Stomach (tissue), 19 donors: ENCODE measurements at places on chromosomes 4 and X. TPM values are rescaled to one million over a fixed set of nuclear protein-coding genes. Genes with fewer than 3 reads are reported as not detected.

- no peak overlapping the region for H3K4me3 ChIP-seq
- no peak overlapping the region for H3K27ac ChIP-seq
- H3K27me3 ChIP-seq, result no peaks in the 10 kb centered on the region
These were observed 294.4 kb downstream of the GPAT3 start for GRCh38 chr4:83830138-83830888.

- H3K36me3 ChIP-seq, result no peaks in the 10 kb centered on the region
- peak; percentile 66 for DNase-seq
- H3K27me3 ChIP-seq, result no peaks in the 10 kb centered on the region
- H3K4me1 ChIP-seq, result no peaks in the 10 kb centered on the region
- H3K27ac ChIP-seq, result no peak overlapping the region
These were observed 245.2 kb upstream of the TET2 start for GRCh38 chr4:104901438-104901837.

DNA sequence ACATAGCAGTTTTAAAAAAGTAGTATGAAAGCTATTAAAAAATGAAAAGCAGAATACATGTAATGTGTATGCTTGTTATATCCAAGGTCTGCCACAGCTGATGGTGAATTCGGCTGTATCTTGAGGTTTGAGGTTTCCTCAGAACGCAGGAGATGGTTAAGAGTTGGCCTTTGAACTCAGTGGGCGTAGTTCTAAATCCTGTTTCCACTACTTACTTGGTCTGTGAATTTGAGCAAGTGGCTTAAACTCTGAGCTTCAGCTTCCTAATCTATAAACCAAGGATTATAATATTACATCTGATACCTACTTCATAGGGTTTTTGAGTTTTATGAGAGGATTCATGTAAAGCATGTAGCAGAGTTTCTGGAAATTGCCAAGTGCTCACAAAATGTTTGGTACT lies 125.2 kb downstream of the STIM2 start:
- no peak for DNase-seq
- H3K36me3 ChIP-seq, result no peaks in the 10 kb centered on the region
- no peaks in the 10 kb centered on the region for H3K27me3 ChIP-seq
- H3K4me1 ChIP-seq, result peaks cover 6% of the 10 kb centered on the region
- no peak overlapping the region for H3K27ac ChIP-seq
- no peak overlapping the region for H3K4me3 ChIP-seq

GRCh38 chr4:54499308-54500074 lies 158.3 kb upstream of the KIT start:
- H3K36me3 ChIP-seq, result no peaks in the 10 kb centered on the region
- no peak overlapping the region for H3K4me3 ChIP-seq
- no peaks in the 10 kb centered on the region for H3K27me3 ChIP-seq

GRCh38 chr4:118776157-118776954 lies 59.6 kb downstream of the SEC24D start:
- H3K36me3 ChIP-seq, result peaks cover under 1% of the 10 kb centered on the region
- H3K27ac ChIP-seq, result no peak overlapping the region
- H3K4me1 ChIP-seq, result peaks cover 53% of the 10 kb centered on the region
- no peak for DNase-seq

GRCh38 chr4:1240721-1241465 lies 8.0 kb downstream of the CTBP1 start:
- no peaks in the 10 kb centered on the region for H3K27me3 ChIP-seq
- no peak overlapping the region for H3K27ac ChIP-seq
- H3K4me3 ChIP-seq, result no peak overlapping the region
- no peak for DNase-seq
- peaks cover 36% of the 10 kb centered on the region for H3K36me3 ChIP-seq

DNA sequence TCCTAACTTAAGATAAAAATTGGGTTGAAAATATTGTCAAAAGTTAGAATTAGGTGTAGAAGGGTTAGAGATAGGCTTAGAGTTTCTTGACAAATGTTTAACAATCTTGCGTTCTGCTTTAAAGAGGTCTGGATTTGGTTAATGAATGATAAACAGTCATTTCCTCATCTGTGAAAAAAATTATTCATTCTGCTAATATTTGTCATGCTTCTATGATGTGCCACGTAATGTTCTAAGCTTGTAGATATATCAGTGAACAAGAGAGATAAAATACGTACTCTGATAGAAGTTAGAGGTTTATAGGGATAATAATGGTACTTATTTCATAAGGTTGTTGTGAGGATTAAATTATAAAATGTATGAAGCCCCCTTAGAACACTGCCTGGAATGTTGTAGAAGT lies 443.0 kb upstream of the GALNT7 start:
- no peak overlapping the region for H3K4me3 ChIP-seq
- H3K36me3 ChIP-seq, result no peaks in the 10 kb centered on the region
- no peaks in the 10 kb centered on the region for H3K4me1 ChIP-seq
- H3K27ac ChIP-seq, result no peak overlapping the region

DNA sequence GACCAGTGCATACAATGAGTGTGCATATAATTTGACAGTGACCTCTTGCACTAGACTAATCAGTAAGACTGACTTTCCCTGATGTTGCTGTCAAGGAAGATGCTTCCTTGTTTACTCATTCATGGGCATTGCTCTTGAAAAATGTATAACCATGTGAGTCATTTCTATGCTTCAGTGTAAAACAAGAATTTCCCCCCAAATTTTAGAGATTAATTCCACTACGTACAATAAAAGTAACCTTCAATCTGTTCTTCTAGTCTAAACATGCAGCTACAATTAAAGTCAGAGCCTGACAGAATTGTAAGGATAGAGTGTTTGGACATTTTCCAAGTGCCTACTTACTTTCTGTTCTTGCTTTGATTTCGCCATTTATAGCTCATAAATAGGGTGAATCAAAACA lies 935.7 kb downstream of the RAPGEF2 start:
- H3K27me3 ChIP-seq, result no peaks in the 10 kb centered on the region
- no peaks in the 10 kb centered on the region for H3K36me3 ChIP-seq
- DNase-seq, result peak; percentile 6

DNA sequence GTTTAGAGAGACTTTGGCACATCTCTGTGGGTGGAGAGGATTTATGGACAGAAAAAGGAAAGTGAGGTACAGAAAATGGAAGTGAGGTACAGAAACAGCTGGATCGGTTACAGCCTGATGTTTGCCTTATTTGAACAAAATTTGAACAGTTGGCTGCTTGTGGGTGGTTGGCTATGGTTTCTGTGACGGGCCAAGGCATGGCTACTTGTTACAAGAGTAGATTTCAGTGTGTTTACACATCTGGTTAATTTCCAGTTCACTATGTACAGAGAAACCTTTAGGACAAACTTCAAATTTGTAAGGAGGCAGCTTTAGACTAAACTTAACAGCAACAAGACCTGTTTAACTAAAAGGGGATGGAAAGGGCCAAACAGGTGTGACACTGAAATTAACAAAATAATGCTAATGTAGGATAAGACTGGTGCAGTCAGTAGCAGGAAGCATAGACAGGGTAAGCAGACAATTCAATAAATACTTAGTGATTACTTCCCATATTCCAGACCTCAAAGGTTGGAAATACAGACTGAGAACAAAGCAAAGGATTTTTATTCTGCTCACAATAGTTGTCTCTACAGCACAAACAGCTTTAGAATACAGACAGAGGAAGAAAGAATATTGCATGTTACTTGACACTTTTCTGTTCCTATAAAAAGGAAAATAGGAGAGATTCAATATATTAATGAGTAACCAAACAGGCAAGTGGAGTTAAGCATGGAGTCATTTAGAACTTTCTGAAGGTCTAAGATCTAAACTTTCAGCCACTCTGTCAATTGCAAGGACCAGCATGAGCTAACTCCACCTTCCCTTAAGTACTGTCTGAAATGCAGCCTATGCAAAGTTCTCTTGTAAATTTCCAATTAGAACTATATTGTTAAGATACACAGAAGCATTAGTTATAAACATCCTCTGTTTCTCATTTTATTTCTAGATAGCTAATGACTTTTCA lies 294.4 kb upstream of the FAT4 start:
- no peaks in the 10 kb centered on the region for H3K36me3 ChIP-seq
- peaks cover 12% of the 10 kb centered on the region for H3K4me1 ChIP-seq
- peak; percentile 15 for DNase-seq
- H3K27ac ChIP-seq, result no peak overlapping the region
- no peaks in the 10 kb centered on the region for H3K27me3 ChIP-seq

GRCh38 chr4:1644891-1645657 lies 39.0 kb downstream of the FAM53A start:
- H3K27ac ChIP-seq, result no peak overlapping the region
- H3K36me3 ChIP-seq, result no peaks in the 10 kb centered on the region
- no peak overlapping the region for H3K4me3 ChIP-seq
- DNase-seq, result peak; percentile 72
- H3K27me3 ChIP-seq, result no peaks in the 10 kb centered on the region

DNA sequence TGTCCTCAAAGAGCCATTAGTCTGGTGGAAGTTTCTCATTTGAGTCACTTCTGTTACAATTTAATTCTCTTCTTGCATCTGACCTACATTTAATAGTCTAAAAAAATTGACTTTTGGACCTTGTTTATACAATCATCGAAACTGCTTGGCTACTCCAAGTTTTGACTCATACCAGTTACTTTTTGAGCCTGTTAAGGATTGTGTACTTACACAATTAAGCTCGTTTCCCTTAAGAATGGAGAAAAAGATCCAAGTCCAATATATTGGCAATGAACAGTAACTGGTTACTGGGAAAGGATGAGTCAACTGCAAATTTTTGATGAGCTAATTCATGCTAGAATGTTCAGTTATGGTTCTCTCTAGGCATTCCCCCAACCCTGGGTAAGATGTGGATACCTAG lies 58.2 kb downstream of the DCX start:
- no peaks in the 10 kb centered on the region for H3K27me3 ChIP-seq
- H3K4me3 ChIP-seq, result no peak overlapping the region
- no peak overlapping the region for H3K27ac ChIP-seq
- H3K36me3 ChIP-seq, result no peaks in the 10 kb centered on the region
- H3K4me1 ChIP-seq, result no peaks in the 10 kb centered on the region
- no peak for DNase-seq

DNA sequence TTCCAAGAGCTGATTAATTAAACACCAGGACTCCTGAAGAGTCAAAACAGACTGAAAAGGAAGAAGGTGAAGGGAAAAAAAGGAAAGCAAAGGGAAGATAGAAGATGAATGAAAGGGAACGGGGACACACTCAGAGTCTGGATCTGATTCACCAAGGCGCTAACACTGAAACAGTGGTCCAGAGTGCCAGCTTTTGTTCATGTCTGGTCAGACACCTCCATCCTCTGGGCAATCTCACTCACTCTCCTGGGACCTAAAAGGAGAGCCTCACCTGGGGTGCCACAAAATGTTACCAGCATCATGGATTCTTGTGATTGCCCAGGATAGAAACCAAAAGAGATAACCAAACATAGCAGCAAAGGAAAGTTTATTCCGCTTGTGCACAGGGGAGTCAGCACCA lies 120.3 kb upstream of the AFF2 start:
- H3K4me1 ChIP-seq, result no peaks in the 10 kb centered on the region
- H3K27me3 ChIP-seq, result no peaks in the 10 kb centered on the region
- H3K36me3 ChIP-seq, result no peaks in the 10 kb centered on the region
- H3K27ac ChIP-seq, result no peak overlapping the region

GRCh38 chr4:130632731-130633604 lies 1537.0 kb downstream of the C4orf33 start:
- no peak for DNase-seq
- H3K27me3 ChIP-seq, result no peaks in the 10 kb centered on the region
- no peaks in the 10 kb centered on the region for H3K36me3 ChIP-seq
- H3K4me1 ChIP-seq, result no peaks in the 10 kb centered on the region
- no peak overlapping the region for H3K4me3 ChIP-seq

- peaks cover 27% of the 10 kb centered on the region for H3K36me3 ChIP-seq
- peak overlapping the region; percentile 60 for H3K27ac ChIP-seq
- H3K4me1 ChIP-seq, result peaks cover 9% of the 10 kb centered on the region
- H3K4me3 ChIP-seq, result peak overlapping the region; percentile 28
- H3K27me3 ChIP-seq, result no peaks in the 10 kb centered on the region
These were observed 18.6 kb downstream of the ZCCHC4 start for GRCh38 chr4:25330905-25331808.

DNA sequence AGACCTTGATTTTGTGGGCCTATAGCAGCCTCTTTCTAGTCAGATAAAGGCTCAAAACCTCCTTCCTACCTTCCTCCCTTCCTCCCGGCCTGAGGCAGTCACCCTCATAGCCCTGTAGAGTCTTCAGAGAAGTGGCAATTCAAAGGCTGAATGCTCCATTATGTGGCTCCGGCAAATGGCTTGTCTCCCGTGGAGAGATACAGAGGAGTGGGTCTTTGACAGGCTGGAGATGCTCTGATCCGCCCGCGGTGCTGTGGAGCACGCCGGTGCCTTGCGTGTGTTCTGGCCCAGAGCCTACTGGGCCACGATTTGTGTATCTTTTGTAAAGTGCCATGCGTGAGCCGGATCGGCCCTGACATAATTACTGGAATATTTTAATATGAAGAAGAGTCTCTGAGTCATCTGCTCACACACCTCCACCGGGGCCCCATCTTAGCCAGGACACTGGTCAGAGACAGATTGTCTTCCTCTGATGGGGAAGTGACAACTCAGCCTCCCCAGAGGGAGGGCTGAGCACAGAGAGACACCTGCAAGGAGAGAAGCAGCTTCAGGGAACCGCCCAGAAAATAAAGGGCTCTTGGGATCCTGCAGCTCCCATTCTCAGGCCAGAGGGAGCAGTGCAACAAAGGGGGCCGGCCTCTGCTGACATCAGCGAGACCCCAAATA lies 88.7 kb downstream of the DCTD start:
- H3K27ac ChIP-seq, result no peak overlapping the region
- no peaks in the 10 kb centered on the region for H3K36me3 ChIP-seq
- no peaks in the 10 kb centered on the region for H3K27me3 ChIP-seq
- H3K4me3 ChIP-seq, result no peak overlapping the region

DNA sequence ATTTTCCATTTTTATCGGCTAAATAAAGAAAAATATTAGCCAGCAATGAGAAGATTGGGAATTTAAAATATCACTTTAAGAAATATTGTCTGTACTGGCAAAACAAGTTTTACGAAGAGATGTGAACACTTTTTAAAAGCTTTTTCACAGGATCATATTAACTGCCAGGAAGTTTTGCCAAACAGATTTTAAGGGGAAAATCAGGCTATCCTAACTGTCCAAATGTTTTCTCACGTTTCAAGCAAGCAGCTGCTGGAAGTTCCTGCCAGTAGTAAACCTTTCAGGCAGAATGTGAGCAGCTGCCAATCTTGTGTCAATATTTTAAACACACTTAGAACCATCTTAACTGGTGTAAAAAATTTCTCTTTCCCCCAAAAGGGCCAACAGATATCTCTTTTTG lies 101.1 kb downstream of the ADGRL3 start:
- H3K27me3 ChIP-seq, result no peaks in the 10 kb centered on the region
- no peak overlapping the region for H3K27ac ChIP-seq
- H3K4me3 ChIP-seq, result no peak overlapping the region
- H3K36me3 ChIP-seq, result no peaks in the 10 kb centered on the region
- no peaks in the 10 kb centered on the region for H3K4me1 ChIP-seq
- peak; percentile 14 for DNase-seq

GRCh38 chr4:87179751-87180150 lies 40.7 kb downstream of the KLHL8 start:
- no peak for DNase-seq
- H3K4me3 ChIP-seq, result no peak overlapping the region
- peaks cover 15% of the 10 kb centered on the region for H3K36me3 ChIP-seq
- H3K4me1 ChIP-seq, result no peaks in the 10 kb centered on the region
- H3K27me3 ChIP-seq, result no peaks in the 10 kb centered on the region
- H3K27ac ChIP-seq, result no peak overlapping the region

The TGIF2LX gene
- not detected for total RNA-seq

The SSX2B gene
- not detected for total RNA-seq

The GUCY1A1 gene
- total RNA-seq, result 49.1 TPM

The TNIP3 gene
- total RNA-seq, result not detected

The TENT5D gene
- total RNA-seq, result not detected

The L1CAM gene
- total RNA-seq, result 19.1 TPM

The UGT8 gene
- total RNA-seq, result 42.6 TPM

The IRS4 gene
- 0.55 TPM for total RNA-seq
